ENCODE measurements at places on chromosomes 1 and 21. TPM values are rescaled to one million over a fixed set of nuclear protein-coding genes. Genes with fewer than 3 reads are reported as not detected.
A peak's percentile ranks its signal among the peaks of the same experiment; 100 is the strongest.

GRCh38 chr21:39601187-39601928, 11.4 kb upstream of the B3GALT5 start:
- no peak for DNase-seq

- no peak for DNase-seq
Measured at GRCh38 chr21:31158789-31159581, 120.7 kb upstream of the KRTAP19-8 start.

GRCh38 chr1:109722908-109723691, 11.0 kb downstream of the GSTM5 start:
- DNase-seq, result no peak

The ZNF683 gene
- total RNA-seq, result not detected

DNA sequence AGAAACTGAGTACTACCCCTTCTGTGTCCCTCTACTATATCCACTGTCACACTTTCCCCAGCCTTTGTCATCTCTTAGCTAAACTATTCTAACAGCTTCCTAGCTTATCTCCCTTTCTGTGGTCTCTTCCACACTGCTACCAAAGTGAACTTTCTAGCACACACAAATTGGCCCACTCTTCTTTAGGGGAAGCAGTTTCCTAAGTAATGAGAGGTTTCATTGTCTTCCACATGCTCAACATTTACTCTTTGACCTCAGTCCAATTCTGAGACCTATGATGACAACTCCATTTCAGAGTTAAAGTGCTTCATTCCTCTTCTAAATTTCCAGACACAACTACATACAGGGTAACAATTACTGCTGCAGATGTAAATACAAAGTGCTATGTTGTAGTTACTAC, 32.9 kb downstream of the SCYL3 start:
- no peak for DNase-seq

- peak; percentile 73 for DNase-seq
Measured at GRCh38 chr1:150578272-150579109, 919 bp downstream of the MCL1 start.

- no peak for DNase-seq
Measured at GRCh38 chr1:234206651-234207284, 166.5 kb upstream of the COA6 start.

The RHD gene
- not detected for total RNA-seq

The NBPF4 gene
- total RNA-seq, result not detected

DNA sequence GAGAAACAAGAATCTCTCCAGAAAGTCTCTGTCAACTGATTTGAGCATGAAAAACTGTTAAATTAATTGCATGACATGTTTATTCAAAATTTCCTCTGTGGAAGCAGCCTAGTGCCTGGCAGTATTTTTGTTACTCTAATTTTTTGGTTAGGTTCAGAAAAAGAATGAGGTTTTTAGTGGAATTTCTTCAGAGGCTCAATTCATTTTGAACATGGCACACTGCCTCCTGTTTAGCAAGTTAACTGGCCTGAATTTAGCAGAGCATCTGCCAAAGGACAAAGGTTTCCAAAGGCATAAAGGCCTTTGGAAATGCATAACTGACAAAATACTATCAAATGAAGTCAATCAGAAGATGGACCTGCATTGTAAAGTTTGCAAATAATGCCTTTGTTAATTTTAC, 1326.5 kb downstream of the PLA2G4A start:
- no peak for DNase-seq

DNA sequence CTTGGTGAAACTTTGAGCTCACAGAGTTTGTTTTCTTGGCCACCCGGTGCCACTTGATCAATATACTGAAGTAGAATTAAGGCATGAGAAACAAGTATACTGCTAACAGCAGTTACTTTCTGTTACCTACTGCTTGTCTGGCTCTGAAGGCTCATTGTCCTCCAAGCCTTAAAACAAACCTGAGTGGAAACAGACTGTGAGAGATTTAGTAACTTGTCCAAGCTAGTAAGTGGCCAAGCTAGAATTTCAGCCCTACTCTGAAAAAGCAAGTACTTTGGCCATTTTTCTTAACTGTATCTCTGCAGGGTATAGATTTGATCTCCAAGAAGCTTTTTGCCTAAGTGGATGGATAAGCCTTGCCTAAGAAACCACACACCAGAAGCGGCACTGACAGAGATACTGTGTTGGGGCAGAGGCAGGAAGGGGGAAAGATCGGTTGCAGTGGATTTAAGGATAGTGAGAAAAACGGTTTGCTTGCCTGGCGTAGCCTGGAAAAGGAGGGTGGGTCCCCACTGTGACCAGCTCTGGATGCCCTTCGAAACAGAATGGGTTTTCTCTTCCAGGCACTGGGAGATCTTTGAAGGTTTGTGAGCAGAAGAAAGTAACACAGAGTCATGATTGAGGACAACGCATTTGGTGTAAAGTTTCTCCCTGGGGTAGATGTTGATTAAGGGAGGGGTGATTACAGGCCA, 2.1 kb upstream of the MACO1 start:
- DNase-seq, result no peak

The SLC45A1 gene
- total RNA-seq, result 0.77 TPM

The OR2L2 gene
- not detected for total RNA-seq

GRCh38 chr1:75522389-75522788, 88.5 kb downstream of the SLC44A5 start:
- no peak for DNase-seq

DNA sequence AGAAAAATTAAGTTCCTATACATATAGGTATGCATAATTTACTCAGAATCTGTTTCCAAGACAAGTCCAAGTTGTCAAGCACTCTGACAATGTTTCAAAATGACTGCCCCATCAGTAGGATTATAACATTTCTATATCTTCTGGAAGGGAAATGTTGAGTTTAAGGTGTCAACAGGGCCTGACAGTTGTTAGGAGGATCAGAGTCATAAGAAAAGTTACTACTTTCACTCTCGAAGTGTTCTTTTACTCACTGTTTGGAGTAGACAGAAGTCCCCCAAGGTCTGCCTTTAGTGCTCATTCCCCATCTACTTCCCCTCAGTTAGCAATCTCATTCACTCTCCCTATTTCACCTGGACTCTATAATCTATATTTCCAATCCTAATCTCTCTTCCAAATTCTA, 20.6 kb upstream of the MAGI3 start:
- no peak for DNase-seq

All from activated CD4-positive, alpha-beta memory T cell treated with anti-CD3 and anti-CD28 coated beads for 36 hours (primary cell).